ENCODE measurements at places on chromosomes 5 and 9. TPM values are rescaled to one million over a fixed set of nuclear protein-coding genes. Genes with fewer than 3 reads are reported as not detected.

Gene FRRS1L
- 0.33 TPM for total RNA-seq

DNA sequence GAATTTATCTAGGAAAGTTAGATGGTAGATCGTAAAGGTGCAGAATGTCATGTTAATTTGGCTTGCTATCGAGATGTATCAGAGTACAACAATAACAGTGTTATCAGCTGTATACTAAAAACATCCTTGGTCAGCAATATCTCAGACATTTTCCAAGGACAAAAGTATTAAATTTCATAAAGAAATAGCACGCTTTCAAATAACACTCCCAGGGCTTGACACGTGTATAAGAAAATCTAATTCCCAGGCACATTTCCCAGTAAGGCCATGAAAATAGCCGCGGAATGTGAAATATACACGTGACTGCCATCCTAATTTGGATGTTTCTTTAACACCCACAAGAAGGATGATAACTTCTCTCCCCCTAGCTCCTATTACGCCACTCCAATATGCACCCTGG, 17.7 kb upstream of the SYK start:
- DNase-seq = no peak

GRCh38 chr5:143882520-143882919, 70.6 kb downstream of the HMHB1 start:
- DNase-seq = no peak

DNA sequence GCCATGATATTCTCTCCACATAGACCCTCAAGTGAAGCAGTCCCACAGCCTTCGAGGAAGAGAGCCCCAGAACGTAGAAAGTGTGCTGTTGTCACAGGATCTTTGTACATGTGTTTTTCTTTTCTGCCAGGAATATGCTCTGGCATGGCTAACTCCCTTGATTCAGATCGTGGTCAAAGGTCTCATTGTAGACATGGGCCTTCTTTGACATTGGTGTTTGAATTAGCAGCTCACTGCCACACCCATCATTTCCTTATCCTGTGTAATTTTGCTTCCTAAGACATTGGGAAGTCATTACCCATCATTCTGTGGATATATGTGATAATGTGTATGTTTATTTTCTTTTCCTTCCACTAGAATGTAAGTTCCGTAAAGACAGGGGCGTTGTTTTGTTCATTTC, 25.5 kb downstream of the MTRR start:
- DNase-seq = no peak

GRCh38 chr5:61319388-61320146, 12.5 kb upstream of the ZSWIM6 start:
- peak; percentile 26 for DNase-seq
